ENCODE measurements at places on chromosomes 3 and 15.

DNA sequence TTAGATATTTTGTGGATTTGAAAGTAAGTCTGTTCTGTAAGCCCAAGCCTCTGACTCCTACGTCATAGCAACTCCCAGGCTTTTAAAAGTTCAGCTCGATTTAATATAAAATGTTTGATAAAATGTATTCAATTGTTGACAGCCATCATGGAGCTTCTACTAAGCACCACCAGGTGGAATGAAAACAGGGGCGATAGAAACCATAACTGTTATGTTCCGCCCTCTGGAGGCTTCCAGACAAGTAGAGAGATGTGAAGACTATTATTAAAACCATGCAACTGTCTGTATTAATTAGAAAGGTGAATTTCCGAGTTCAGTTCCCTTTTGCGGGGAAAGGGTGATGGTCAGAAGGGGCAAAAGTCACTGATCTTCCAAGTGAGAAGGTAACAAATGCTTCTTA, 292.2 kb downstream of the NR2F2 start:
- no peak for DNase-seq

- DNase-seq = no peak
Measured at GRCh38 chr3:190302212-190302867, 19.9 kb downstream of the CLDN1 start.

DNA sequence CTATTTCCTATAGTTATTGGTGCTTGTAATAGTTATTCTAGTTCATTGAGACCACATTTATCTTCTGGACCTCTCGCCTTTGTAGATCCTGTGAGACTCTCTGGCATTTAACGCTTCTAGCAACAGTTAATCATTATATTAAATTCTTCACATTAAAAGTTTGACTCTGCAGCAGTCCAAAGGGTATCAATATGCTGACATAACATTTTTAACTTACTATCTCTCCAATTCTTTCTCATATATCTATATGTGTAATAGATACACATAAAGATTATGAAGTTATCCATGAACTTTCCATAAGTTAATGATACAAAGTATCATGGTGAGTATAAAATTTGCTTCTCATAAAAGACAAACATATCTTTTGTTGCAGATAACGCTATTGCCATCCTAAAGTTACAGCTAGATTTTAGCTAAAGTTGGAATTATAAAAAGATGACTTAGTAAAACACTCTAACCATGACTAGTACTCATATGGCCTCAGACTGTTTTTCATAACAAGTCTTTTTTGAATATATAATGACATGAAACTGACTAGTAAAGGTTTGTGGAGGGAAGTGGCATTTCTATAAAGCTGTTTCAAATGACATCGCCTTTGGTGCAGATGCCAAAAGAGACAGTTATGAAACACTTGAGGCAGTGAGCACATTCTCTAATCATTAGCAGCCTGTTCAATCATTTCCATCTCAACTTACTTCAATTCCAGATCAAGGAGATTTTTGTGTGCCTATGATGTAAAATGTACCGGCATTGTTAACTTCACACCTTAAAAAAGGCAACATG, 379.3 kb upstream of the CBLB start:
- no peak for DNase-seq

DNA sequence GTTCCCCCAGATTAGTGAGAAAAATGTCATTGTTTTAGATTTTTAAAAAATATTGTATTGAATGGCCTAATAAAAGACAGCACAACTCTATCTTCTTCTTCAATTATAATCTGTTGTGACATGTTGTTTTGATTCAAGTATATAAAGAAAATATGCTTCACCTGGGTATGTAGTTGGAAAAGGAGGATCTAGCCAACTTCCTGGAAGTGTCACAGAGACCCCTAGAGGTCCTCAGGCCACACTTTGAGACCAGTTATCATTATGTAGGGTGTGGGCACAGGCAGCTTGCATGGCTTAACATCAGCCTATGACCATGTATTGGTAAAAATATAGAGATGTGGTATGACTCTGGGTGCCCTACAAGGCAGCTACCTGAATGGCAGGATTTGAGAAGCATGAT, 14.7 kb upstream of the RYR3 start:
- no peak for DNase-seq

DNA sequence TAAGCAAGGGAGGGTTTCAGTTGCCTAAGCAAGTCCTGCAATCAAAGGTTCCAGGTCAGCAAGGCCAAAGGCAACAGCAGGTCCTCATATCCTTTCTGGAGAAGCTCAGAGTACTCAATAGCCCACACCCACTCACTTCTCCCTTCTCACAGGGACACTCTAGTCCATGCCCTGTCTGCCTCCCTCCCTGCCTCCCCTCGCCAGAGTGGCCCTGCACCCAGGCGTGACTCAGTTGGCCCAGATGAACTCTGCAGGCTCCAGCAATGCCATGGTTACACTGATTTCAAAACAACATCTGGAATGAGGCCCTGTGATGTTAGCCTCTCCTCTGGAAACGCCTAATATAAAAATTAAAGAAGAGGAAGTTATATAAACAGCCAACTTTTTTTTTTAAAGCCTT, 32.9 kb downstream of the IL16 start:
- no peak for DNase-seq

DNA sequence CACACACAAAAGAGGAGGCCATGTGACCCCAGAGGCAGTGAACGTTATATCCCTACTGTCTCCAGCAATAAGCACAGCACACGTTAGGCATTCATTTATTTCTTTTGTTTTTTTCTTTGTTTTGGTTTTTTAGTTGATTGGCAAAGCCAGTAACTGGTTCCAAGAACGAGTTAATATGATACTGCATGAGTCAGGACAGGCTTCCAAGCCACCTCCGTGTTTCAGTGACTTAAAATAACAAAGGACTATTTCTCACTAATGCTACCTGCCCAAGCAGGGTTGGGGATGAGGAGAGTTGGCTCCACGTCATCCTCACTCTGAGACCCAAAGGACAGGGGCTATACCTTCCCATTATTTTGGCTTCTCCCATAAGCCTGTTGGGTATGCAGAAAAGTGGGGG, 130.5 kb downstream of the ST8SIA2 start:
- DNase-seq = no peak

DNA sequence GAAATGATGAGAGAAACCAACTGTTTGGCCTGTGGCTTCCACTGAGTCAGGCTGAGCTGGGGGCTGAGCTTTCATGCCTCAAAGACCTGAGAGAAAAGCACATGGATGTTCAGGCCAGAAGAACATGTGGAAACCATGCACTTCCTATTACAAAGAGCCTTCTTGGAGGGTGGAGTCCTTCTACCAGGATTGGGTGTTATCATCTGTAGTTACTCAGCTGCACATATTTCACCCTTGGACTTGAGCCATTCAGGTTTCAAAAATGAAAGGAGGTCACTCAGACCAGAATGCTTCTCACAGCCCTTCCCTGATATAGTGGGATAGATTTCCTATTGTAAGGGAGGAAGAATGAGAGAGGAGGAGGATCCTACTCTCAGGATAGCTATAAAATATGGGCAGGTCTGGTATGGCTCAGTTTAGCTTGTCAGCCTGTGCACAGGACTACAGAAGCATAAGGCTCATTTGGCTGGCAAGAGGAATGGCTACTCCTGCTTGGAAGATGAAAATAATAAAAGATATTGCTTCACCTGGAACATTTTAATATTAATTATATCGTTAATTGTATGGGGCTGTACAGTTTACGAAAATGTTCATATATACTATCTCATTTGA, 173.6 kb upstream of the TMC3 start:
- DNase-seq = no peak

GRCh38 chr15:32818758-32819447, 101.1 kb downstream of the GREM1 start:
- DNase-seq = no peak

DNA sequence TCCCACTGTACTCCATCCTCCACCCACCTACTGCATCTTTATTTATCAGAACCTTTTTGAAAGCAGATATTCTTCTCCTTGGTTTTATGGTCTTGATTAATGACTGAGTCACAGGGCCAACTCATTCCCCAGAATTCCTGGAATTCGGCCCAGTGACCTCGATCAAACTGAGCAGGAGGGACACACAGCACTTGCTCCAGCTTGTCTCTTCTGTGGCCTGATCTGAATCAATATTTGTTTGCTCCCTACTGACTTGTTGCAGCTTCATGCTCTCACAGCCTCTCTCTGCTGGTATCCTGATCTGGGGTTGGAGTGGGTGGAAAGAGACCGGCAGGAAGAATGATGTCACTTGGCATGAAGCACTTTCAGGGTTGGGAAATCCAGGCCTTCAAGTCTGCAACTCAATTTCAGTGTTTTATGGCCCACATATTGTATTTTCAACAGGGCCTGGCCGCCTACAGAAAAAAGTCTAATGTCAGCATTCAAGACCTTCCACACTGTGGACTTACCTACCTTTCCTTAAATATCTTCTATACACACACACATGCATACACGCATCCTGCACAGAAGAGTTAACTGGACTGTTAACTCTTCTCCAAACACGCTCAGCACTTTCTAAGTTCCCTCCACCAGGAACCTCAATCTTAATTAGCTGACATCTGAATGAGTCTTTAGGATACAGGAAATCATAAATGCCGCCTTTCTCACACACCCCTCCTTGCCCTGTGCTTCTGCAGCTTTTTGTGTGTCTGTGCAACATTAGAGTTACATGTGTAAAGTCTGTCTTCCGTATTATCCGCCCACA, 4.6 kb downstream of the ANXA2 start:
- DNase-seq = no peak

GRCh38 chr3:16841041-16841753, 43.6 kb upstream of the PLCL2 start:
- no peak for DNase-seq
